ENCODE measurements at places on chromosomes 1 and 21.

GRCh38 chr1:3323021-3323795 is 131.3 kb upstream of the ARHGEF16 start:
- no peak for DNase-seq

- DNase-seq: no peak
These were observed 228.8 kb upstream of the CSF3R start for GRCh38 chr1:36711480-36711879.

- DNase-seq: no peak
These were observed 1442.6 kb upstream of the B3GALT2 start for GRCh38 chr1:194629011-194629410.

DNA sequence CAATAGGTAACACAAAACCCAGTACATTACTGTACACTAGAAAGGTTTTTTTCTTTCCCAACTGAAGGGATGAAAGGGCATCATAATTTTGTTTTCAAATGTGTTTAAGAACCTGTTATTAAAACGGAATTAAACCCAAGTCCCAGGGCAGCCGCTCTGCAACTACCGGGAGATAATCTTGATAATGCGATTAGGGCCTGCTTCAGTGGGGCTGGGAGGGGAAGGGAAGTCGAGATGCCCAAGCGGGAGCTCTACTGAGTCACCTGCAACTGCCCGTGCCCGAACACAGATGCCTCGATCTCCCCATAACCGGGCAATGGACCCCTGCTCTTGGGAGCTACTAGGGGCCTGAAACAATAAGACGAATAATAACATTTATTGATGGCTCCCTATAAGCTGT is 61.4 kb downstream of the KAZN start:
- no peak for DNase-seq

- no peak for DNase-seq
These were observed 64.6 kb downstream of the IER5 start for GRCh38 chr1:181152892-181153633.

GRCh38 chr1:207495801-207496792 is at the start of gene CR1:
TSS of gene CR1 (plus strand) at chr1:207496157. CDS start at chr1:207496268, 111 bp downstream.
- no peak for DNase-seq

GRCh38 chr21:29655577-29655976 is 284.2 kb downstream of the GRIK1 start:
- no peak for DNase-seq

DNA sequence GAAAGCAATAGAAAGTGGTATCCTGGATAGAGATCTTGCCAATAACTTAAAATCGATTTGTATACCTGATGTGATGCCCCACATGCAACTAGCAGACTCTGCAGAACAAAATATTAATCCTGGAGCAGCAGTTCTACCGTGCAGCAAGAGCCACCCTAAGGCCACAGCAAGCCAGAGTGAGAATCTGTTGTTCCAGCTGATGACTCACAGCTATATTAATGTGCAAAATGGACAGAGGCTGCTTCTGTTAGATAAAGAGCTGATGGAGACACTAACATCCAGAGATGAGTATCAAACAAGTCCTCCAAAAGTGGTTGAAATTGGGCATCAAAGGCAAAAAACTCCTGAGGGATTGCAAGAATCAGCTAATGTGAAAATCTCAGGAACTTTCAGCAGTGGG is 127.8 kb downstream of the MACF1 start:
- no peak for DNase-seq

GRCh38 chr1:28770601-28771165 is 33.9 kb downstream of the YTHDF2 start:
- no peak for DNase-seq

DNA sequence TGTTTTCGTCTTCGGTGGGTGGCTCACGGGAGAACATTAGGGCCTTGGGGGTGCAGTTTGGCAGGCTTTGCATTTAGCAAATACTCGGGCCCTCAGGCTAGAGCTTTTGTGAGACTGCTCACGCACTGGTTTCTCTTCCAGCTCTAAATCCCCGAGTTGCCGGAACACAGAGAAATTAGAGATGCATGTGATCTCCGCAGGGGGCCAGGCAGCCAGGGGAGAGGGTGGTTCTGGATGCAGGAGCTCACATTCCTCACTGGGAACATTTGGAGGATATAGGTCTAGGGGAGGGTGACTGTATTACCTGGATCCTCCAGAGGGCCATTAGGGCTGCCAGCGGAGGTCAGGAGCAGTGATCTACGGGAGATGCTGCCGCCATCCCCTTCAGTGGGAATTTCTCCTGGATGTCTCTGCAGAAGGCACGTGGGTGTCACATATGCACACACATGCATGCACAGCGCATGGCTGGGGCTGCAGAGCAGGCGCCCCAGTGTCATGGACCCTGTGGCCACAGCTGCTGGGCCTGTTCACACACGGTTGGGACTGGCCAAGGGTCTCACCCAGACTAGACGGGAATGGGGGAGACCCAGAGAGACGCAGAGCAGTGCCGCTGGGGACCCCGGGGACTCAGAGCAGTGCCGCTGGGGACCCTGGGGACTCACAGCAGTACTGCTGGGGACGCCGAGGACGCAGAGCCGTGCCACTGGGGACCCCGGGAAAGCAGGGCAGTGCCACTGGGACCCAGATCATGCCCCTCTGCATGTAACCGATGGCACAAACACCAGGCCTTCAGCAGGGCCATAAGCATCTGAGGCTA is 258.7 kb downstream of the CAMTA1 start:
- no peak for DNase-seq
